Activated B cell treated with CpG ODN at 0.5 μM for 24 hours (primary cell): ENCODE measurements at places on chromosomes 2 and 18. TPM values are rescaled to one million over a fixed set of nuclear protein-coding genes. Genes with fewer than 3 reads are reported as not detected.

Gene GATA6
- not detected in 2 replicates for total RNA-seq

DNA sequence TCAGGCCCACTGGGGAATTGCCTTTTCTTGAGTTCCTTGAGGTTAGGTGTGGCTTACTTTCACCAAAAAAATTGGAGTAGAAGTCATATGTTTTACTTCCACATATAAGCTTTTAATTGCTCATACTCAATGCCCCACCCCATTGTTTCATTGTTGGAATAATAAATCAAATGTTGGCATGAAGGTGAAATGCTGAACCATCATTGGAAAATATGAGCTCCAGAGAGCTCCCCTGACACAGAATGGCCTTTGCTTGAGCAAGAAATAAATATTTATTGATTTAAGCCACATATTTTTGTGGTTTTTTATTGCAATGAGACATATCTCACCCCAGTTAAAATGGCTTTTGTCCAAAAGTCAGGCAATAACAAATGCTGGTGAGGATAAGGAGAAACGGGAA, 167.3 kb upstream of the SRD5A2 start:
- no peaks in the 10 kb centered on the region for H3K36me3 ChIP-seq

Gene AFF3
- 228 and 271 TPM in 2 replicates for total RNA-seq

Gene GPR45
- not detected in 2 replicates for total RNA-seq

- no peak for DNase-seq
- H3K27ac ChIP-seq: peak overlapping the region; percentile 51
- H3K36me3 ChIP-seq: no peaks in the 10 kb centered on the region
- H3K4me1 ChIP-seq: peaks cover 48% of the 10 kb centered on the region
- H3K27me3 ChIP-seq: no peaks in the 10 kb centered on the region
These were observed 100.0 kb downstream of the MAP2 start for GRCh38 chr2:209523867-209524266.

DNA sequence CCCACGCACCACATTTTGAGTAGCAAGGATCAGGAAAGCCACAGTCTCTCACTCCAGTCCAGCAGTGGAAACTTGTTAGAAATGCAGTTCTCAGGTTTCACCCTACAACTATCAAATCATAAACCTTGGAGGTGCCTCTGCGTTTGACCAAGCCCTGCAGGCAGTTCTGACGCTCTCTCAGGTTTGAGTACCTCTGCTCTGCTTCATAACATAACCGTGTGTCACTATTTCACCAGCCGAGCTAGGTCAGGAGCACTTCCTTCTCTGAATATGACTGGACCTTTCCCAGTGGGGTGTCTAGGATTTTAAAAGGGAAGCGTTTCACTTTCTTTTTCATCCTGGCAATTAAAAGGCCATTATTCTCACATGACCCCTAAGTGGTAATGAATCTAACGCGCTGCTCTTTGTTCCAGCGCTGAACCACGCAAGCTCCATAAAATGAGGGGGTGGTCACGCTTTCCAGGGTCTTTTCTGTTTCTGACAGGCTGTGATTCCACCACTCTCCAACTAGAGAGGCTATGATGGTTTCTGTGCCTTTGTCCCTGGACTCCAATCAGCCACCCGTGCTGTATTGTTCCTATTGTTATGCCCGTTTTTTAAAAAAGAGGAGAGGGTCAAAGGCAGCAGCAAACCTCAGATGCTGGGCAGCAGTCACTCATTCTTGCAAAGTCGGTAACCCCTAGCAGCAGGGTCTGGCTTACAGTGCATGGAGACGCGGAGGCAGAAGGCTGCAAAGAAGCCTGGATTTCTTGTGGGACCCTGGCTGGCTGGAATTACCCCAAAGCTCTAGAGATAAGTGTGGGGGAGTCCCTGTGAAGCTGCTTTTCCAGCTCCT, 75.2 kb upstream of the CTNNA2 start:
- no peaks in the 10 kb centered on the region for H3K36me3 ChIP-seq
- H3K27me3 ChIP-seq: no peaks in the 10 kb centered on the region
- H3K4me1 ChIP-seq: no peaks in the 10 kb centered on the region
- DNase-seq: no peak
